ENCODE measurements at places on chromosomes 1 and 21.
A peak's percentile ranks its signal among the peaks of the same experiment; 100 is the strongest.

GRCh38 chr1:215844266-215844665 lies 277.2 kb downstream of the KCTD3 start:
- no peak for DNase-seq

GRCh38 chr1:212607913-212608391 lies 609 bp upstream of the ATF3 start:
- DNase-seq, result no peak

- no peak for DNase-seq
These were observed 346.7 kb upstream of the ADGRL4 start for GRCh38 chr1:79353224-79353623.

- no peak for DNase-seq
These were observed 157.5 kb downstream of the BRINP2 start for GRCh38 chr1:177328251-177328650.

GRCh38 chr21:18030248-18030647 lies 211.1 kb upstream of the C21orf91 start:
- no peak for DNase-seq

DNA sequence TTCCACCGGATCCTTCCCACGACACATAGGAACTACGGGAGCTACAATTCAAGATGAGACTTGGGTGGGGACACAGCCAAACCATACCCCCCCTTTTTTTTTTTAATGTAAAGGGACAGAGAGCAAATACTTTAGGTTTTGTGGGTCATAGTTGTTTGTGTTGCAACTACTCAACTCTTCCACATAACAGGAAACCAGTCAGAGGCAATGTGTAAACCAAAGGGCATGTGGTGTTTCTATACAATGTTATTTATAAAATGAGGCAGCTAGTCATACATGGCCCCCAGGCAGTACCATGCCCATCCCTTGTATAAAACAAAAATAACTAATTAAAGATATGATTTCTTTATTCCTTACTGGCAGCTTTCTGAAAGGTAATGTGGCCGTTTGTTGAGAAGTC lies 845.4 kb upstream of the ADAMTS5 start:
- no peak for DNase-seq

DNA sequence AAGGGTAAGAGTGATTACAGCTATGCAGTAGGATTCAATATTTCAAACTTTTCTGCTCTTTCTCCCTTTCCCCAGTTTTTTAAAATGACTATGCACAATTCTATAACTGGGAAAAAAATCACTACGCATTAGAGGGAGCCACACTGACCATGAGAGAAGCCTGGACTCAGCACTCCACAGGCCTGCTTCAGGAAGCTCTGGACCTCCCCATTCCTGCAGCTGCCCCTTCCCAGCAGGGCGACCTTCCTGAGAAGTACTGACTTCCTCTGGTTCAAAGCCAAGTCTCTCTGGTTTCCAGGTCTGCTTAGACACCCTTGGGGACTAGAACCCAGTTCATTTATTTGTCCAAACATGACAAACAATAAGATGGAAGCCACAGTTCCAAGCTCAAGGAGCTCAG lies 42.0 kb upstream of the CLSTN1 start:
- no peak for DNase-seq

DNA sequence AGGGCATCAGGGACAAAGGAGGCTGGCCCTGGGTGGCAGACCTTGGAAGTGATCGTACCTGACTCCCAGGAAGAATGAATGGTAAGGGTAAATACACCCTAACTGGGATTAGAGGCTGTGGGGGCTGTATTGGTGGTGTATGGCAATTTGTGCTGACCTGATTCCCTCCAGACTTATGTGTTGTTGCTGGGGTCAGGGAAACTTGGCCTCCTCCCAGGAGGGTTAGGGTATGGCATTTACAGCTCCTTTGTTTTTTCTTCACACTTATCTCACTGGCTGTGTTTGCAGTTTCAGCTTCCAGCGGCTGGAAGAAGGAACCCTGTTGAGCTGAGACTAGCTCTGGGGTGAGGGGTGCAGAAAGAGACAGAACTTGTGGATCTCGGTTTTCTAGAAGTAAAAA lies 8.2 kb downstream of the VANGL1 start:
- no peak for DNase-seq

- DNase-seq, result no peak
These were observed 24.8 kb downstream of the F11R start for GRCh38 chr1:160996178-160996577.

- DNase-seq, result peak; percentile 44
These were observed 416.0 kb downstream of the SIPA1L2 start for GRCh38 chr1:232213928-232214327.

GRCh38 chr1:244461245-244462071 lies at the start of gene CATSPERE:
CATSPERE (plus strand) TSS chr1:244461273; CDS start chr1:244461430, 157 bp downstream.
- DNase-seq, result no peak

DNA sequence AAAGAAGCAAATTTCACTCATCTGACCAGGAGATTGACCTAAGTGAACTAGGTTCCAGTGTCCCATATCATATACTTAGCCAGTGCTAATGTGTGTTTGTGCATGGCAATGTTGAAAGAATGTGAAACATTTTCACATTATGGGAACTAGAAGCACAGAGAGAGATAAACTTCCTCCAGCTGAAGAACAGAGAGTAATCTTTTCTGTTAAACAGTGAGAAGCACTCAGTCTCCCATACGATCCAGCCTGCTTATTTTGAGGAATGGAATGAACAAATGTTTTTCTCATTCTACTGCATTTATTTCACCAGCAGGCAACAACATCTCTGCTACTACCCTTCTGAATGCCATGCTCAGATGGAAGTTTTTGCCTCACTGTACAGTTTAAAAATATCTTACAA lies 170.5 kb downstream of the TTLL7 start:
- no peak for DNase-seq

- DNase-seq, result no peak
These were observed 12.4 kb downstream of the LYST start for GRCh38 chr1:235854347-235854746.

DNA sequence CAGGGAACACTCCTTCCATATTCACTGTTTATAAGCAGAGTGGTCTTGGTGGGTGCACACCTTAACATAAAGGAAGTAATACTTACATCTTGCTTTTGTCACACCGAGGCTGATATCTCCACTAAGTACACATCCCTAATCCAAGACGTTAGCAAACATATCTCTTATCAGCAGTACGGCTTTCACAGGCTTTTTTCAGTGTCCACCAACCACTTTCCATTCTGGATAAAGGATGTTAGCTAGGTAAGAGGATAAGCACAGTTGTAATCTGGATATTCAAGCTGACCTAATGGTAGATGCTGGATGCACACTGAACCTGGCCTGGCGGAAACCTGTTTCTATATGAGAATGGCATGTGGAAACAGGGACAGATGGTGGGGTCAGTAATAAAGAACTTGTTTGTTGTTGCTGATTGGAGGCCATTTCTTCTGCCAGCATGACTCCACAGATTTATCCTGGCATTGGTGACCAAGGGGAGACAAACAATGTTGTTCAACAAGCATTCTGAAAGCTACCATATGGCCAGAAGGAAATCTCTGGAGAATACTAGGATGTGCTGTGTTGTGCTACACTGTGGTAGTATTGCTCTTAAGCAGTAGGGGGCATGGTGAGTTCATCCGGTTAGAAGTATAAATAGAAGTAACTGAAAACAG lies 416.4 kb downstream of the PTBP2 start:
- DNase-seq, result no peak

GRCh38 chr1:205631010-205631767 lies 622 bp downstream of the ELK4 start:
- DNase-seq, result no peak

GRCh38 chr1:78651241-78651640 lies 1.6 kb downstream of the IFI44 start:
- DNase-seq, result no peak

GRCh38 chr1:29011775-29012174 lies 97.4 kb downstream of the EPB41 start:
- no peak for DNase-seq

GRCh38 chr1:201916649-201917249 lies 28.1 kb downstream of the SHISA4 start:
- no peak for DNase-seq

DNA sequence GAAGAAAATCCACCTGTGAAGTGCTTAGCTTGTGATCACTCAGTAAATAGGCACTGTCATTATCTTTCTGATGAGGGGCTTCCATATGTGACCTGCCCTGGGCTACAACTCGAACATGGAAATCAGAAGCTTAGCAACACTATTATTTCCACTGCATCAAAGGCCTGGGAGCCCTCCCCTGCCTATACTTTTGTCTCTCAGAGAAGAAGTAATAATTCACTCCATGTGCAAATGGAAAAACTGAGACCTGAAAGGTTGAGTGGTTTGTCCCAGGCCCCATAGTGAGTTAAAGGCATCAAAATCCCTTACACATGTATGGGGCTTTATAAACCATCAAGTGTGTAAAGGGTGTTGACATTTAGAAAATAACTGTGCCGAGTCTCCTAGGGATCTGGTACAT lies 20.9 kb downstream of the SOX13 start:
- no peak for DNase-seq

DNA sequence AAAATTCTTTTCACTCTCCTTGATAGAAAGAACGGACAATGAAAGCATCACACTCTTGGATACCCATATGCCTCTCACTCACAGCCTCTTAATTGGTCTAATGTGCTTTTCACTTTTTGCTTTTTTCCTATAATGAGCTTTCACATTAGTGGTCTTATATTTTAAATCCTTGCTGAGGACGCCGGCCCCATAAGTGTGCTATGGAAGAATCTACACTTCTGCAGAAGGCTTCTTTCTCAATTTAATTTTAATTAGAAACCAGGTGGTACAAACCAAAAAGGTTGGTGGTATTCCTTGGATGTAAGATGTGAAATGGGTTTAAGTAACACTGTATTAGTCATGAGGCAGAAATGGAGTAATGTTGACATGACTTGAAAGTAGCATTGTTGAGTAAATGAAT lies 190.6 kb upstream of the NFIA start:
- DNase-seq, result no peak

Data from vagina (tissue), 2 donors.